SK-MEL-5 (cell line): ENCODE measurements at places on chromosomes 4 and X.

DNA sequence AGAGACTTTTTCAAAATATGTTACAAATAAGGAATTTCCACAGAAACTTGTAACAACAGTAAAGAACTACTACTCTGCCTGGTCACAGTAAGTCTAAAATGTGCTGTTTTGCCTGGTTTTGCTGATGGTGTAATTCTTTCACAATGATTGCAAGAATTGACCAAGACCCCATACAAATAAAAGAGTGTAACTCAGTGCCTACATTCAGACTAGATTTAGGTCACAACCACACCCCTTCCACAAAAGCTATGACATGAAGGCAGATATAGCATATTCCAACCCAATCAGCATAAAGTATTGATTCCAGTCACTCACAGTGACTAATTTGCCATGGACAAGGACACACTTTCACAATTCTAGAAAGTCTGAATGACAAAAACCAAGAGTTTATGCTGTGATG lies 53.7 kb upstream of the TMPRSS11F start:
- DNase-seq = no peak

DNA sequence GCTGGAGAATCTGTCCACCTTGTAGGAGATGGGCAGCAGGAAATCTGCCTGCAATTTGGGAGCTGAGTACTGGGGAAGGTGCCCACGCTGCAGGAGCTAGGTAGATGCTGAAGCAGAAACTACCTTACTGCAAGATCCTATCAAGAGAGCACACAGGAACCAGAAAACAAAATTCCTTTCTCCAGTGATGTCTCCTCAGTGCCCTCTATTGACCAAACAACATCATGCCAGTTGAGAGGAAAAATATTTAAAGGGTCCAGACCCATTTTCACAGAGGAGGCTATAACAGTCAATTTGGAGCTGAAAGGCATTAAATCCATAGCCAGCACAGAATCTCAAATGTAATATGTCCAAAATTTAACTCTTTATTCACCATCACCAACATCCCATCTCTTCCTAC lies 406.8 kb downstream of the SLITRK2 start:
- peak; percentile 47 for DNase-seq

DNA sequence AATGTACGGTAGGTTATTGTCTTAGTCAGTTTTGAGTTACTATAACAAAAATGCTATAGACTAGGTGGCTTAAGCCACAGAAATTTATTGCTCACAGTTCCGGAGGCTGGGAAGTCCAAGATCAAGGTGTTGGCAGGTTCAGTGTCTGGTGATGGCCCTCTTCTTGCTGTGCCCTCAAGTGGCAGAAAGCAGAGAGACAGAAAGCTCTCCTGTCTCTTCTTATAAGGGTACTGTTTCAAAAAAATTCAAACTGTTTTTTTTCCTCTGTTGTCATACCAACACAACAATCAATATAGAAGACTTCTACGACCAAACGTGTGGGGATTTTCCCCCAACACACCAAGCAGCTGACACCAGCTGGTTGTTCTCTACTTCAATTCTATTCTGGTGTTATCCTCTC lies 53.4 kb downstream of the ADGRG4 start:
- DNase-seq = no peak

GRCh38 chrX:76850851-76851250 lies 423.3 kb downstream of the MAGEE1 start:
- peak; percentile 4 for DNase-seq

- peak; percentile 36 for DNase-seq
Observed at GRCh38 chrX:100643956-100644860, at the start of gene SRPX2. SRPX2 (plus strand) TSS chrX:100644199; CDS start chrX:100646323, 2,124 bp downstream.

- no peak for DNase-seq
Observed at GRCh38 chr4:81505726-81506125, 34.0 kb upstream of the RASGEF1B start.

DNA sequence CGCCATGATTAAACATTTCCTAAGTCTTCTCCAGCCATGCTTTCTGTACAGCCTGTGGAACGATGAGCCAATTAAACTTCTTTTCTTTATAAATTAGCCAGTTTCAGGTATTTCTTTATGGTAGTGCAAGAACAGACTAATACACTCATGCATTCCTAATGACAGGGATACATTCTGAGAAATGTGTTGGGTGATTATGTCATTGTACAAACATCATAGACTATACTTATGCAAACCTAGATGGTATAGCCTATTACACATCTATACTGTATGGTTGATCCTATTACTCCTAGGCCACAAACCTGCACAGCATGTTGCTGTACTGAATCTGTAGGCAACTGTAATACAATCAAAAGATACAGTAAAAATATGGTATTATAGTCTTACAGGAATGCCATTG lies 83.1 kb downstream of the ATOH1 start:
- no peak for DNase-seq

GRCh38 chr4:140884431-140885058 lies 128.4 kb upstream of the TBC1D9 start:
- peak; percentile 80 for DNase-seq

- no peak for DNase-seq
Observed at GRCh38 chr4:179803857-179804256, 2361.6 kb upstream of the AGA start.

DNA sequence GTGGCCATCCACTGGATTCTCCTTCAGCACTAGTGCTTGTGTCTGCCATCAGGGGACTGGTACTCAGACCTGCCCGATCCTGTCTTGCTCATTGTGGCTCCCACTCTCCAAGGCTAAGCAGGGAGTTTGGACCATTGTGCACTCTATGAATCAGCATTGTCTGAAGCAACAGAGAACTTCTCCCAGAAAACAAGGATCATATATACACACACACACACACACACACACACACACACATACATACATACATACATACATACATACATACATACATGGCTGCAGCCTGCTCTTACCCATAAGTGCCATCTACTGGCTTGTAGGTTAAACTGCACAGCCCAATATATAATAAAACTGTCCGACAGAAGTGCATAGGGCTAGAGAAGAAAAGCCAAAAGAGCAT lies 345.3 kb upstream of the LCORL start:
- DNase-seq = peak; percentile 59
